Activated CD8-positive, alpha-beta T cell treated with anti-CD3 and anti-CD28 coated beads, Interleukin-2, amount 10 ng/mL, durations not matched to agents 7 days and 5 days (primary cell): ENCODE measurements at places on chromosomes 12 and 14. TPM values are rescaled to one million over a fixed set of nuclear protein-coding genes. Genes with fewer than 3 reads are reported as not detected.

Gene CLEC6A
- not detected for total RNA-seq

Gene MDP1
- 18.2 TPM for total RNA-seq

Gene KCNMB4
- total RNA-seq = 0.34 TPM

Gene SLC6A15
- not detected for total RNA-seq

Gene DPPA3
- total RNA-seq = not detected

- H3K4me3 ChIP-seq = no peak overlapping the region
- no peak overlapping the region for H3K27ac ChIP-seq
- no peak for DNase-seq
- H3K27me3 ChIP-seq = no peaks in the 10 kb centered on the region
- no peaks in the 10 kb centered on the region for H3K4me1 ChIP-seq
These were observed 1390.7 kb downstream of the FSCB start for GRCh38 chr14:43116341-43116740.

DNA sequence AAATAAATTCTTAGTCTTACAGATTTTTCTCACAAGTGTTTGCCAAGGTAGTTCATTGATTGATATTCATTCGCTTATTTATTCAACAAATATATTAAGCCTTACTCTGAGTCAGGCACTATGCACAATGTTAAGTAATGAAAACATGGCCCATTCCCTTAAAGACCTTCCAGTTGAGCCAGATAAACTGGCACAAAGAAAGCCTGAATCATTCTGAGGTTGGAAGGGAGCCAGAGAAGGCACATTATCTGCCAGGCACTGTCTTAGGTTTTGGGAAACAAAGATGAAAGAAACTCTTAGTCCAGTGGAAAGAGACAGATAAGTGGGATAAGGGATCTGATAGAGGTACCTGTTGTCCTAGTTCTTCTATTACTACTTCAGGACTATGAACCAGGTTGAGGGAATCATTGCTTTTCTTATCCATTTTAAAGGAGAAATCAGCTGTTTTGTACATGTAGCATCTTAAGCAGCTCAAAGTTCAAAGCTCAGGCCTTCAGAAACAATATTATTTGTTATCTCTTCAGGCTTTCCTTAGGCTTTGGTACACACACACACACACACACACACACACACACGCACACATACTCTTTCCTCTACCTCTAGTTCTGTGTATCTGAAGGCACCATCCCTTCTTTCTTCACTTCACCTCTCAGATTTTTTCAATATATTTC lies 27.0 kb downstream of the PDE6H start:
- H3K4me3 ChIP-seq = no peak overlapping the region

DNA sequence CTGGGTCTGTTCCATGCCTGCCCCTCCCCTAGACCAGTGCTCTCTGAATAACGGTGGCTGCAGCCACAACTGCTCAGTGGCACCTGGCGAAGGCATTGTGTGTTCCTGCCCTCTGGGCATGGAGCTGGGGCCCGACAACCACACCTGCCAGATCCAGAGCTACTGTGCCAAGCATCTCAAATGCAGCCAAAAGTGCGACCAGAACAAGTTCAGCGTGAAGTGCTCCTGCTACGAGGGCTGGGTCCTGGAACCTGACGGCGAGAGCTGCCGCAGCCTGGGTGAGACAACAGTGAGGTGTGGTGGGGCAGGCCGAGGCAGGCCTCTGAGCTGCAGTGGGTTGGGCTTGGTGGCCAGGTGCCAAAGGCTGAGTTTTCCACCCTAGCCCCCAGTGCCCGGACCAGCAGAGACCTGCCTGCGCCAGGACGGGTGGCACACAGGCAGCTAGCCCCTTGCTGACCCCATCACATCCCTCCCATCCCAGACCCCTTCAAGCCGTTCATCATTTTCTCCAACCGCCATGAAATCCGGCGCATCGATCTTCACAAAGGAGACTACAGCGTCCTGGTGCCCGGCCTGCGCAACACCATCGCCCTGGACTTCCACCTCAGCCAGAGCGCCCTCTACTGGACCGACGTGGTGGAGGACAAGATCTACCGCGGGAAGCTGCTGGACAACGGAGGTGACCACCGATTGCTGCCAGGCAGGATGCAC lies 28.2 kb upstream of the LRP1-AS start:
- no peak overlapping the region for H3K27ac ChIP-seq
- H3K4me3 ChIP-seq = no peak overlapping the region
- peak; percentile 55 for DNase-seq
- no peaks in the 10 kb centered on the region for H3K4me1 ChIP-seq

DNA sequence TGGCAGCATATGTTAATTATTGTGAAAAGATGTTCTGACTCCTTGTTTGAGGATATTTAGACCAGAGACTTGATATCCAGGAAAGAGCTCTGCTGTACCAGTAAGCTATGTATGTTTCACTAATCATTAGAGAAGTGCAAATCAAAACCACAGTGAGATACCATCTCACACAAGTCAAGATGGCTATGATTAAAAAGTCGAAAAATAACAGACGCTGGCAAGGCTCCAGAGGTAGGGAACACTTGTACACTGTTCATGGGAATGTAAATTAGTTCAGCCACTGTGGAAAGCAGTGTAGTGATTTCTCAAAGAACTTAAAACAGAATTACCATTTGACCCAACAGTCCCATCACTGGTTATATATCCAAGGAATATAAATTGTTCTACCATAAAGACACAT lies 171.6 kb downstream of the DPY19L2 start:
- no peaks in the 10 kb centered on the region for H3K27me3 ChIP-seq
- H3K4me3 ChIP-seq = no peak overlapping the region
- no peaks in the 10 kb centered on the region for H3K4me1 ChIP-seq
- DNase-seq = no peak
- no peak overlapping the region for H3K27ac ChIP-seq

GRCh38 chr14:99718811-99719192 lies 34.7 kb downstream of the CYP46A1 start:
- H3K27me3 ChIP-seq = peaks cover 12% of the 10 kb centered on the region
- no peak for DNase-seq
- no peaks in the 10 kb centered on the region for H3K4me1 ChIP-seq
- no peak overlapping the region for H3K27ac ChIP-seq
- H3K36me3 ChIP-seq = no peaks in the 10 kb centered on the region

- no peaks in the 10 kb centered on the region for H3K4me1 ChIP-seq
- no peak for DNase-seq
- H3K36me3 ChIP-seq = no peaks in the 10 kb centered on the region
- H3K27me3 ChIP-seq = peaks cover 12% of the 10 kb centered on the region
These were observed 427 bp downstream of the SLC6A12 start for GRCh38 chr12:213527-213932.

DNA sequence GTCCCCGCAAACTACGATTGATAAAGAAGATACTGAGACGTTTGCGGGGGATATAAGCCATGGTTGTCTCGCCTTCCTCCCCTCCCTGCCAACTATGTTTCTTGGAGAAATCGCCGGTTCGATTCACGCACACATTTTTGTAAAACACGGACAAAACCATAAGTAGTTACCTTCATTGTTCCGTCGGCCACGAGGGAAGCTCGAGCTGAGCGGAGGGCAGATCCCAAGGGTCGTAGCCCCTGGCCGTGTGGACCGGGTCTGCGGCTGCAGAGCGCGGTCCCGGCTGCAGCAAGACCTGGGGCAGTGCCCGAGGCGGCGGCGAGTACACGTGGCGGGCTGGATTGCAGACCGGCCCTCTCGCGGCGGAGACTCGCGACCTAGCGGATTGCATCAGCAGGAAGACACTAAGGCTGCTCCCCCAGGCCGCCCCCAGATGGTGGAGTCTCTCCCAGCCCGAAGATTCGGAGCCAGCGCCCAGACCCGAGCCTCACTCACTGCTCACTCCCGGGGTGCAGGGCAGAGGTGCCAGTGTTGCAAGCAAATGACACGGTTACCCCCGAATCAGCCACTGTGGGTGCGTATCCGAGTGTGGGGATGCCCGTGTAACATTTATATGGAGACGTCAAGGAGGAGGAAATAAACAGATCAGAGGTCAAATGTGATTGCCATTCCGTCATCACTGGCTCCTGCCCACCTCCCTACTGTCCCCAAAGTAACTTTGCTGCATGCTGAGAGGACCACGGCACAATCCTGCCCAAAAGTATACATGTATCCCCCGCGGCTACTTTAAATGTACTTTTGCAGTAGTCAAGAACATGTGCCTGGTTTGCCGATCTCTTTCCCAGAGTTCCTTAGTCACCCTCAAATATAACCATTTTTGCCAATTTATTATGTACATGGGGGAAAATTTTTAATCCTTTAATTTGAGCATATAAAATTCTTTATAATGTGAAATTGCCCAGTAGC lies at the start of gene BCAT1:
TSS of gene BCAT1 (minus strand) at position 345 of the 966 bp plus-strand sequence. CDS start at position 176, 169 bp downstream.
- DNase-seq = peak; percentile 69
- H3K27ac ChIP-seq = peak within 1 kb of the TSS; percentile 82
- H3K4me3 ChIP-seq = peak within 1 kb of the TSS; percentile 86
- H3K27me3 ChIP-seq = peaks cover 9% of the 10 kb centered on the region
- H3K4me1 ChIP-seq = peaks cover 30% of the 10 kb centered on the region
- peaks cover 11% of the 10 kb centered on the region for H3K36me3 ChIP-seq

GRCh38 chr12:121949648-121950397 lies 31.4 kb downstream of the CFAP251 start:
- no peaks in the 10 kb centered on the region for H3K4me1 ChIP-seq
- H3K27me3 ChIP-seq = peaks cover 11% of the 10 kb centered on the region
- no peak overlapping the region for H3K27ac ChIP-seq
- H3K4me3 ChIP-seq = no peak overlapping the region

GRCh38 chr12:29599381-29599780 lies 101.9 kb upstream of the OVCH1 start:
- H3K4me1 ChIP-seq = no peaks in the 10 kb centered on the region
- no peak for DNase-seq
- no peak overlapping the region for H3K4me3 ChIP-seq
- H3K27me3 ChIP-seq = no peaks in the 10 kb centered on the region
- H3K36me3 ChIP-seq = no peaks in the 10 kb centered on the region

GRCh38 chr14:104267895-104268294 lies 129.5 kb downstream of the KIF26A start:
- no peaks in the 10 kb centered on the region for H3K27me3 ChIP-seq
- no peak overlapping the region for H3K4me3 ChIP-seq
- no peak for DNase-seq
- peaks cover 5% of the 10 kb centered on the region for H3K4me1 ChIP-seq
- no peaks in the 10 kb centered on the region for H3K36me3 ChIP-seq

DNA sequence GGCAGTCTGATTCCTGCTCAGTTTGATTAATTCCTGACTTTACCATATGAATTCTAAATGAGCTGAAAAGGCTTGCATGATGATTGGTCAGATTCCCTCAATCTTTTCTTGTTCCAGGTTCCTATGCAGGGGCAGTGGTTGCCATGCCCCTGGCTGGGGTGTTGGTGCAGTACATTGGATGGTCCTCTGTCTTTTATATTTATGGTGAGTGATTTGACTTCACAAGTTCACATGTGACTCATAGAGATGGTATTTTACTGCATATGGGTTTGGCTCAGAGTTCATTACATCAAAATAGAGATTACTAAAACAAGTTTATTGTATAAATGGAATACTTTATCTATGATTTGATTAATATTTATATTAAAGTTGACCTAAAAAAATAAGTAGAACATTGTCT lies 44.8 kb downstream of the SLC17A8 start:
- peaks cover 2% of the 10 kb centered on the region for H3K27me3 ChIP-seq
- H3K4me1 ChIP-seq = no peaks in the 10 kb centered on the region
- no peak overlapping the region for H3K27ac ChIP-seq
- DNase-seq = no peak
- H3K4me3 ChIP-seq = no peak overlapping the region

DNA sequence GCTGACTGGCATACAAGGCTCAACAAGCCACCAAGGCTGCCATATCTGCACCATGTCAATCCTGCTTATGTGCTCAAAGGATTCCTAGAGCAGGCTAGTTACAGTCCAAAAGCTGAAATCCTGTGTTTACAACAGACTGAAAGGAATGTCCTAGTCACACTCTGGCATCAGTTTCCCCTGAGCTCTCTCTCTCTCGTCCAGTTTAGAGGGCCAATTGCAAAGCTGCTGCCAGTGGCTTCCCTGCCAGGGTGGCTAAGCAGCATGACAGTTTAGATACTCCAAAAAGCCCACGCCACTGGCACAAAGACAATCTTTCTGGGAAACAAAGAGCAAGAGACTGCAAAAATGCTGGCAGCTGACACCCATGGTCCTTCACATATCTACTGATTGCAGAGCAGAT lies 392.1 kb downstream of the RPS29 start:
- H3K4me3 ChIP-seq = no peak overlapping the region
- no peaks in the 10 kb centered on the region for H3K36me3 ChIP-seq
- no peaks in the 10 kb centered on the region for H3K27me3 ChIP-seq
- DNase-seq = no peak
- no peaks in the 10 kb centered on the region for H3K4me1 ChIP-seq
- H3K27ac ChIP-seq = no peak overlapping the region
